PC-3 (cell line): ENCODE measurements at places on chromosomes 16 and 17. TPM values are rescaled to one million over a fixed set of nuclear protein-coding genes. Genes with fewer than 3 reads are reported as not detected.

Gene SMIM5
- 2.3 and 4.3 TPM in 2 replicates for total RNA-seq

DNA sequence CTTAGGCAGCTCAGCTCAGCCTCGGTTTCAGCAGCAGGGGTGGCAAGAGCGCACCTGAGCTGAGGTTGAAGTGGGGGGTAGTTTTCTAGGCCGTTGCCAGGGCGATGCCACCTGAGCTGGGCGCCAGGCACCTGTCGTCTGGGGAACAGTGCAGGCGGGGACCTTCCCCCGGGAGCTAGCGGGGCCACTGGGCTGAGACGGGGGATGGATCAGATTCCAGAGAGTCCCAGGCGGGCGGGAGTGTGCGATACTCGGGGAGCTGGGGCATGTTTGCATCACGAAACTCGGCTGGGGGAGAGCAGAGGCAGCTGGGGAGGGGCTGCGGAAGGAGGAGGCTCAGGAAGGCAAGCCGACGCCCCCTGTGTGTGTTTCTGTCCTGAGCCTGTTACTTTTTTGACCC is 477 bp upstream of the CLDN9 start:
- no peak for DNase-seq
- H3K4me3 ChIP-seq = no peak overlapping the region
- H3K27ac ChIP-seq = no peak overlapping the region
- peaks cover 37% of the 10 kb centered on the region for H3K4me1 ChIP-seq
- no peaks in the 10 kb centered on the region for H3K27me3 ChIP-seq

DNA sequence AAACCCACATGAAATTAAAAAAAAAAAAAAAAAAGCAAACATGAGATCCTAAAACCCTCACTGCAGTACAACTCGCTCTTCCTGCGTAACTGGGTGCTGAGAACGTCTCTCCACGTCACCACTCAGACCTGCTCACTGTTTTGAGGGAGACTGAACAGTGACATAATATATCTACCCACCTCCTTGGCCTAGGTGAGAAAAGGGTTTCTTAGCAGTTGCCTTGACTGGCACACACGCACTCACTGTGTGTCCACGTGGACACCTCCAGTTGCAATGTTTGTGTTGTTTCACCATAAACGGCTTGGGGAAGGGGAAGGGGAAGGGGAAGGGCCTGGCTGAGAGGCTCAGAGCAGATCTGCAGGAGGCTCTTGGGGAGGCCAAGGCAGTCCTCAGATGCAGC is 32.0 kb downstream of the FANCA start:
- peaks cover 8% of the 10 kb centered on the region; the same call in 1 of the 2 replicates for H3K36me3 ChIP-seq
- no peak for DNase-seq
- H3K27me3 ChIP-seq = no peaks in the 10 kb centered on the region

Gene SHISA9
- total RNA-seq = 0.06 TPM in 1 of 2 replicates, not detected in the other

- no peaks in the 10 kb centered on the region for H3K27me3 ChIP-seq
- H3K36me3 ChIP-seq = no peaks in the 10 kb centered on the region
- no peaks in the 10 kb centered on the region; the same call in 1 of the 2 replicates for H3K4me1 ChIP-seq
- H3K4me3 ChIP-seq = no peak overlapping the region
Measured at GRCh38 chr16:2478279-2478678, 3.4 kb downstream of the TBC1D24 start.
